Endodermal cell (in vitro differentiated cells): ENCODE measurements at places on chromosomes 11 and 22. TPM values are rescaled to one million over a fixed set of nuclear protein-coding genes. Genes with fewer than 3 reads are reported as not detected.

MPZL2 gene
- 4.1 to 7.0 TPM (median 4.4 TPM) in 3 replicates for total RNA-seq

SLC37A4 gene
- 44.7 to 85.1 TPM (median 75.3 TPM) in 3 replicates for total RNA-seq

PNPLA3 gene
- total RNA-seq, result 42.5 and 52.6 TPM in 2 replicates

GTSE1 gene
- 39.5 and 40.2 TPM in 2 replicates for total RNA-seq

APOBEC3A gene
- total RNA-seq, result not detected in 3 replicates

GRCh38 chr22:30005213-30005857 is 74.9 kb upstream of the HORMAD2 start:
- peak; percentile 92 for DNase-seq

GRCh38 chr11:35404388-35404775 is 15.0 kb downstream of the SLC1A2 start:
- peak; percentile 89 for DNase-seq

- peak; percentile 55 for DNase-seq
These were observed 190.2 kb downstream of the SHANK2 start for GRCh38 chr11:71062199-71062598.

DNA sequence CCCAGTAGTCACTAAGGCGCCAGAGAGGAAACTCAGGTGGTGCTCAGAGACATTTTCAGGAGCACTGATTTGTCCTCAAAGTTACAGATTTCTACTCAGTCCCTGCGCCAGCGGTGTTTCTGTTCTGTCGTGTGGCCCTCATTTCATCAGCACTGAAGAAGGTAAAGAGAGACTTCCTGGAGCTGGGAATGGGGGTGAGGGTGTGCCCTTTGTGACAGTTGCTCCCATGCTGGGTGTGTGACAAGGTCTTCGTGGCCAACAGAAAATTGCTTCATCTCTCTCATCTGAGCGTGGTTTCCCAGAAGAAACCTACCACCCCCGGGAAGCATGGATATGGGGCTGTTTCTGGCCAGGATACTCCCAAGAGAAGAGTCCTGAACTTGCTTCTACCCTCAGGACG is 2.0 kb upstream of the PPARA start:
- peak; percentile 38 for DNase-seq

DNA sequence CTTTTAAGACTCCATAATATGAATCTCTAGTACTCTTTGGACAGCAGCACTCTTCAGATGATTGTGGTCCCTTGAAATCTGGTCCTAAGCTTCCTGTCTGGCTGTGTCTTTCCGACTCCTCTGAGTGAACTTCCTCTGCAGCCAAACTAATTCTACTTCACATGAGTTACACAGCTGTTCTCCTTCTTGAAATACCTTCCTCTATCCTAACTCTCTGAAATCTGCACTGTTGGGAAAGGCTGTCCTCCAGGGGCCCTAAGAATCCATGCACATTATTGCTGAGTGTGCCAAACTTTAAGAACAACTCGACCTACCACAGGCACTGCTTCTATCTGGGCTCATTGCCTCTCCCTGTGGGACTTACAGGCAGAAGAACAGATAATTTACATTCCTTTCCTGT is 217.3 kb upstream of the ARHGAP42 start:
- no peak for DNase-seq

- no peak for DNase-seq
These were observed 7.0 kb downstream of the DRD4 start for GRCh38 chr11:643849-644738.

DNA sequence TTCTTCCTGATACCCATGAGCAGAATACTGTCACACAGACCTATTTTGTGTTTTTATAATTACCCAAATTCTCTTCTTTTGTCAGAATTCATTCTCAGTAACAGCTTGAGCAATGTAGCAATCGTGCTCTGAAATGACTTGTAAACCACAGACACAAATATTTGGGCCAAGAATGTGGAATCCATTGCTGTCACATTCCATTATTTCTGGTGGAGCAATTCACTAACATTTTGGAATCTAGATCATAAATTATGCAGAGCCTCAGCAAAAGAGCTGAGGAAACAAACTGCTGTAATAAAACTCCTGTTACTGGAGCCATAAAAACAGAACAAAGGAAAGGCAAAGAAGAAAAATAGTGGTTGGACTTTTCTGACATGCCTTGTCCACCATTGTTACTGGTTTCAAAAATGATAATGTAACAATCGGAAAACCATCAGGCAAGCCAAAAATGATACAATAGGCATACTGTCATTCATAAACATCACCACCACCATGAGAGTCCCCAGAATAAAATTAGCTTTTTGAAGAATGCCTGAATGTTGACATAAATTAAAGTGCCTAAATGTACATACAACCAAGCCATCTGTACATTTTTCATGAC is 223.4 kb upstream of the PITPNB start:
- DNase-seq, result no peak

DNA sequence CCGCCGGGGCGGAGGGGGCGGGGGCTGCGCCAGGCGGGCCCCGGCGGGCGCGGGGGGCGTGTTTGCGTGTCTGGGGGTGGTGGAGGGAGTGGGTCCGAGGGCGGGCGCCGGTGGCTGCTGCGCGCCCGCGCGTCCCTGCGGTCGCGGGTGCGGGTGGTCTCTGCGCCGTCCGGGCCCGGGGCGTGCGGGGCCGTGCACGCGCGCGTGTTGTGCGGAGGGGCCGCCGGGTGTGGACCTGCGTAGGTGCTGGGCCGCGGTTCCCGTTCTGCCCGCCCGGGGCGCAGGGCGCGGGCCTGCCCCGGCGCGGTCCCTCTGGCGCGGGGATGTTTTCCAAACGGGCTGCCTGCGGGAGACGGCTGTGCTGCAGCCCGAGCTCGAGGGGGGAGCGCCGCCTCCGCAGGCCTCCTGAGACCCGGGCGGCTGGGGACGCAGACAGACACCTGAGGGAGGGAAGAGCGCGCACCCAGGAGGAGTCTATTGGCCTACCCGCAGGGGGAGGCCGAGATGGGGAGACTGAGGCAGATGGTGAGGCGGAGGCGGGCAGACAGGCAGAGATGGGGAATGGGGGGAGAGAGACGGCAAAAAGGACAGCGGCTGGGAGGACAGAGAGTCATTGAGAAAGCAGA is 442 bp downstream of the PELI3 start:
- DNase-seq, result no peak

GRCh38 chr11:117083011-117083935 is 15.0 kb downstream of the SIK3 start:
- no peak for DNase-seq

- DNase-seq, result no peak
These were observed 35.6 kb downstream of the PRDM11 start for GRCh38 chr11:45181889-45182550.

- no peak for DNase-seq
These were observed 9.2 kb downstream of the CRELD2 start for GRCh38 chr22:49927483-49928184.
